NCI-H510A (cell line): ENCODE measurements at places on chromosomes 5 and 9.
A peak's percentile ranks its signal among the peaks of the same experiment; 100 is the strongest.

DNA sequence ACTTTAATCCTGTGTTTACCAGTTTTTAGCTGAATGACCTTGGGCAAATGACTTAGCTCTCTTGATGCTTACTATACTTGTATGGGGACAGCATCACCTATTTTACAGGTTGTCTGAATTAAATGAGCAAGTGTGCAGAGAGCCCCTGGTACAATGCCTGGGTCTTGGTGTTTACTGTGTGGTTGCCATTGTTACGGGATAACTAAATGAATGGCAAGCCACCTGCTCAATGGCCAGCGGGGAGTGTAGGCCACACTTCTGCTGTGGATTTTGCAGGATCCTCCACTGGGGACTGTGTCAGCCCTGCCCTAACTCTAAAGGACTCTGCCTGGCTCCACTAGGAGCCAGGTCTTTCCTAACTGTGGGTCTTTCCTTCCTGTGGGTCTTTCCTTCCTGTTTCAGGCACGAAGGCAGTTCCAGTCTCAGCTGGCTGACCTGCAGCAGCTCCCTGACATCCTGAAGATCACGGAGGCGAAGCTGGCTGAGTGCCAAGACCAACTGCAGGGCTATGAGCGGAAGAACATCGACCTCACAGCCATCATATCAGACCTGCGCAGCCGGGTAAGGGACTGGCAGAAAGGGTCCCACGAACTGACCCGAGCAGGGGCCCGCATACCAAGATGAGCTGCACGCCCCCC is 10.3 kb upstream of the GLE1 start:
- peak; percentile 58 for DNase-seq

GRCh38 chr5:111776913-111777781 is 20.2 kb upstream of the NREP start:
- no peak for DNase-seq

- peak; percentile 7 for DNase-seq
These were observed 174.2 kb upstream of the PUM3 start for GRCh38 chr9:3018071-3018470.

- DNase-seq = no peak
These were observed 124.4 kb upstream of the COL5A1 start for GRCh38 chr9:134517069-134517680.

DNA sequence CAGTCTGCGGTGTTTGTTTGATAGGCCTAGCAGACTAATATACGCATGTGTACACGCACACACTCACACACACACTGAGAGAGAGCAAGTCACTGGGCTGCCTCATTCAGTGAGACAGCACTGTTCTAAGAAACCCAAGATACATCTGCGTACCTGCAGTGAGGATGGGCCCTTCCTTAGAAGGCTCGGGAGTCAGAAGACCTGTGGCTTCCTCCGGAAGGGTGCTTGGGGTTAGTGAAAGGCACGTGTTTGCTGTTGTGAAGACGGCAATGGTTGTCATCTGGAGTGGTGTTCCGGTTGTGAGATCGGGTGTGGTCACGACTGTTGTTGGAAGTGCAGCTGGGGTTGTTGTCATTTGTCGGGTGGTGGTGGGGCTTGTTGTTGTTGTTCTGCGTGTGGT is 11.7 kb downstream of the TIMD4 start:
- no peak for DNase-seq

DNA sequence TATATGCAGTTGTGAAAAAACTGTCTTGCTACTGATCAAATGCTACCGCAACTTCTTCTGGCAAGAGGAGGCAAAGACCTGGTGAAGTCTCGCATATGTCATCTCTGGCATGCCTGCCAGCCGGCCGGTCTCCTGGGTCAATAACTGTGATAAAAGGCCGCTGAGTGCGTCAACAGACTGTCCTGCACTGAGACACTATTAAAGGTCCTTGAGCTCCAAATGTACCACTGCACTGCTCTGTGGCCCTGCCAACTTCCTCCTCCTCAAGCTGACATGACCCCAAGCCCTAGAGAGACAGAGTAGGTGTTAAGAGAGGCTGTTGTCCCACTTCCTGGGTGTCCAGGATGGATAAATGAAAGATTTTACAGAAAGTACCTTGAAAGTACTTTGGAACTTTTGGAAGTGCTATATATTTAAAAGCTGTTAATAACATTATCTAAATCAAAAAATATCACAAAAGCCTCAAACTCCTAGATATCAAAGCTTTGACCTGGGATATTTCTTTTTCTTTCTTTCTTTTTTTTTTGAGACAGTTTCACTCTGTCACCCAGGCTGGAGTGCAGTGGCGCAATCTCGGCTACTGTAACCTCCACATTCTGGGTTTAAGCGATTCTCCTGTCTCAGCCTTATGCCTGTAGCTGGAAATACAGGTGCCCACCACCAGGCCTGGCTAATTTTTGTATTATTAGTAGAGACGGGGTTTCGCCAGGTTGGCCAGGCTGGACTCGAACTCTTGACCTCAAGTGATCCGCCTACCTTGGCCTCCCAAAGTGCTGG is 31.5 kb downstream of the RAPGEF1 start:
- DNase-seq = no peak

GRCh38 chr5:83306572-83307241 is 164.8 kb upstream of the VCAN start:
- DNase-seq = no peak

- DNase-seq = no peak
These were observed 8.9 kb upstream of the NKD2 start for GRCh38 chr5:999724-1000123.

DNA sequence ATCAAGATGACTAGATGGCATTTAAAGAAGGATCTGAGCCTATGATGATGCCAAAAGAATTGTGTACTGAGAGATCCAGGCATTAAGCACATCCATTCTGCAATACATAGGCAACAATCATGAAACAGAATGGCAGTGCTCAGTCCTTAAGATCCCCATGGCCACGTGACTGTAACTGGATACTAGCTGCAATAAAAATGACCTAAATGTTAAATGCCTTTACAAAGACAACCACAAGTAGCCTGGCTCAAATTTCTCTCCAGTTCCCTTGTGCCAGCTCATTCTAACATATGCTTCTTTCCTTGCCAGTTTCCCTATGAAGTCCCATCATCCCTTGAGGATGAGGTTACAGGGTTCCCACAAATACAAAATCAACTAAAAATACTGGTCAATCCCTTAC is 148.3 kb upstream of the GHR start:
- no peak for DNase-seq

DNA sequence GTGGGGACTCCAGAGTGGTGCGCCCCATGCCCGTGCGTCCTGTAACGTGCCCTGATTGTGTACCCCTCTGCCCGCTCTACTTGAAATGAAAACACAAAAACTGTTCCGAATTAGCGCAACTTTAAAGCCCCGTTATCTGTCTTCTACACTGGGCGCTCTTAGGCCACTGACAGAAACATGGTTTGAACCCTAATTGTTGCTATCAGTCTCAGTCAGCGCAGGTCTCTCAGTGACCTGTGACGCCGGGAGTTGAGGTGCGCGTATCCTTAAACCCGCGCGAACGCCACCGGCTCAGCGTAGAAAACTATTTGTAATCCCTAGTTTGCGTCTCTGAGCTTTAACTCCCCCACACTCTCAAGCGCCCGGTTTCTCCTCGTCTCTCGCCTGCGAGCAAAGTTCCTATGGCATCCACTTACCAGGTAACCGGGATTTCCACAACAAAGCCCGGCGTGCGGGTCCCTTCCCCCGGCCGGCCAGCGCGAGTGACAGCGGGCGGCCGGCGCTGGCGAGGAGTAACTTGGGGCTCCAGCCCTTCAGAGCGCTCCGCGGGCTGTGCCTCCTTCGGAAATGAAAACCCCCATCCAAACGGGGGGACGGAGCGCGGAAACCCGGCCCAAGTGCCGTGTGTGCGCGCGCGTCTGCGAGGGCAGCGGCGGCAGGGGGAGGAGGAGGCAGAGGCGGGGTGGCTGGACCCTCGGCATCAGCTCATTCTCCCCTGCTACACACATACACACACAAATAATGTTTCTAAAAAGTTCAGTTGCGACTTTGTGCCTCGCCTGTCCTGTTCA is 668 bp downstream of the GLIS3 start:
- no peak for DNase-seq

DNA sequence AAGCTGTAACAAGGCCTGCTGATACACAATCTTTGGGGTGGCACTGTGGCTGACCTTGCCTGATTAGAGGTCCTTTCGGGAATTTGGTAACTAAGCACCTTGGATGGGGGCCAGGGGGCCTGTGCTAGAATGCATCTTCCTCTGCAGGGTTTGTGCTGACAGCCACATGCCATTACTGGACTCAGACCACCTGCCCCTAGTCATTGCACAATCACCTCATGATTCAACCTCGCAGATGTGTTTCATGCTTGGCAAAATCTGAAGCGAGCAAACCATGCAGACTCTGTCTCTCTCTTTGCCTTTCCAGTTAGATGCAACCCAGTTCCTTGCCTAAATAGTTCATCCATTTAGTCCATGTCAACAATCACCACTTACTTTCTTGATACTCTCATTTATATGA is 96.5 kb upstream of the ERCC6L2 start:
- no peak for DNase-seq

DNA sequence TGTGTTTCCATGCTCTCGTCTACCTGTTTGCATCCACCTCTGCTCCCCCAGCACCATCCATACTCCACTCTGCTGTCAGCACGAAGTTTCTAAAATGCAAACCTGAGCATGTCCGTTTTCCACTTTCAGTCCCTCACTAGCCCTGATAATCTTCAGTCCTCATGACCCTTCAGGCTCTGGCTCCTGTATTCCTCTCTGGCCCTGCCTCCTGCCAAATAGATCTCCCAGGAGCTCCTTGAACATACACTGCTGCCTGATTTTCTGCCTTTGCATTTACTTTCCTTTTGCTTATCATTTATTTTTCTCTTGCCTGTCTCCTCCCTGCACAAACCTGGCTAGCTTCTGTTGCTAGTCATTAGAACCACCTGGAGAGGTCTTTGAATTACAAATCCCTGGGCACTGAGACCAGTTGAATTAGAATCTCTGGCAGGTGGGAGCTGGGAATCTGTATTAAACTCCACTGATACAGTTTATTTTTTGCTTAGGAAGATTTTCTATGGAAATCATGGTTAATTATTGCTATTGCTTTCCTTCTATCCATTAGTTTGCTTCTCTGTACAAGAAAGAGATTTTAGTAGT is 18.5 kb downstream of the ARHGEF28 start:
- DNase-seq = no peak

GRCh38 chr5:143062379-143062778 is 292.2 kb downstream of the ARHGAP26 start:
- no peak for DNase-seq

- DNase-seq = no peak
These were observed 26.7 kb upstream of the SUSD3 start for GRCh38 chr9:93031629-93032430.

GRCh38 chr5:9297134-9297533 is 248.7 kb downstream of the SEMA5A start:
- DNase-seq = no peak

DNA sequence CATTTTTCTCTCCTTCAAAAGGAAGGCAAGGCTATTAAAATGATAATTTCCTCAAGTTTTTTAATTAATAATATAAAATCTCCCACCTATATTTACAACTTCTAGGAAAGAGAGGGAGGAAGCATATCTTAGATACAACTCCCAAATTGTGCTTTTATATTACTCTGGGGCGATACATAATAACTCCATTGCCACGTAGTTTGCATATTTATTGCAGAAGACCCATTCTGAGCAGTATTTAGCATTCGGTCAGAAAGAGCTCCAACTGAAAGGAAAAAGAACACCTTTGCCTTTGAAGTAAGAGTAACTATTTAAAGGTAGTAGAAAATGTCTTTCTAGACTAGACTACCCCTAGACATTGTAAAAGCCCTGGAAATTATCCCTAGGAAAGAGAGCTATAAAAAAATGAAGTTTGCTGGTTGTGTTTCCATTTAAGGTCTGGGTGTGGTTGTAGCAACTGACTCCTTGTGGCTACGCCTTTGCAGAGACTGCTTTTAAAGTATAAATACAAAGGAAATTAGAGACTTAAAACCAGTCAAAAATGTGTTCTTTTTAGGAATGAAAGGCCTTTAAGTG is 566.1 kb downstream of the ZNF608 start:
- no peak for DNase-seq

- no peak for DNase-seq
These were observed 155.3 kb downstream of the ADAMTS12 start for GRCh38 chr5:33736510-33736909.

- DNase-seq = no peak
These were observed 11.3 kb downstream of the CYSTM1 start for GRCh38 chr5:140186267-140186671.

- DNase-seq = no peak
These were observed 1121.6 kb downstream of the MAT2B start for GRCh38 chr5:164627021-164627420.

- no peak for DNase-seq
These were observed 28.9 kb upstream of the OTULIN start for GRCh38 chr5:14635656-14636055.

DNA sequence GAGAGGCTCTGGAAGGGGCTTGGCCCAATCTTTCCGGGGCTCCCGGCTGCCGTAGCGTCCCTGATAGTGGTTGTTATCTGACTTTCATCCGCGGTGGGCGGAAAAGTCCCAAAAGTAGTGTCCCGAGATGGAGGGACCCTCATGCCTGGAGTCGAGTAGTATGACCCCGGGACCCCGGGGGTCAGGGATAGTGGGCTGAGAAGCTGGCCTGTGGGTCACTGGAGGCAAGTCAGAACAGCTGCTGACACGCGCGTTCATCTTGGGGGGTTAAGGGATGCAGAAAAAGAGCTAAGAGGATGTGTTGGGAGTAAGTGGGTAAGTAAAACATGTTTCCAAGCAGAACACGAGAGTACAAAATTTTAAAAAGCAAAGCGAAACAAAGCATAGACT is 123.4 kb downstream of the TMEM161B start:
- no peak for DNase-seq

- no peak for DNase-seq
These were observed 2.0 kb downstream of the GNG10 start for GRCh38 chr9:111663301-111663823.

- no peak for DNase-seq
These were observed 9.5 kb downstream of the MTRR start for GRCh38 chr5:7878381-7878873.

GRCh38 chr5:139640421-139641115 is 7.6 kb upstream of the CXXC5 start:
- no peak for DNase-seq

DNA sequence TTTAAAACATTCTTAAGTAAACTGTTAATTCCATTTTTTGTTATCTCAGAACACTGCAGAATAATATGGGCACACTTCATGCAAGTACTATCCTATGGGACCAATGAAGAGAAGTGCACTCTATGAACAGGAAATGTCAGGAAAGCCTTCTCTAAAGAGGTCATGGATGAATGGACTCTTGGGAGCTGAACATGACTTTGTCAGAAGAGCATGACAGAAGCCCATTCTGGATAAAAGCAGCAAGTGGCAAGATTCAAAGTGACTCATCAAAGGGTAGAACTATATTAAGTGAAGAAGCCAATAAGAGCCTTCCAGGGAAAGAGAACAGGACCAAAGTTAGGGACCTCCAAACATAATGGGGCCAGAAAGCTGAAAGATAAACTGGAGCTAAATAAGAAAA is 94.0 kb downstream of the RAPGEF6 start:
- DNase-seq = peak; percentile 51

- DNase-seq = no peak
These were observed 205.4 kb downstream of the CDH18 start for GRCh38 chr5:19782566-19782965.

- DNase-seq = no peak
These were observed 57.6 kb downstream of the IL31RA start for GRCh38 chr5:55908804-55909203.

GRCh38 chr9:35891646-35892045 is 14.4 kb upstream of the HRCT1 start:
- DNase-seq = no peak

GRCh38 chr5:97363577-97363976 is 180.5 kb upstream of the RIOK2 start:
- DNase-seq = no peak

GRCh38 chr9:4666042-4666699 is at the start of gene SPATA6L:
TSS of gene SPATA6L (minus strand) at chr9:4666480. CDS start at chr9:4666250, 230 bp downstream.
- no peak for DNase-seq

- no peak for DNase-seq
These were observed 185.8 kb downstream of the CD180 start for GRCh38 chr5:67010684-67011409.
